ENCODE measurements at places on chromosomes 4 and X.

DNA sequence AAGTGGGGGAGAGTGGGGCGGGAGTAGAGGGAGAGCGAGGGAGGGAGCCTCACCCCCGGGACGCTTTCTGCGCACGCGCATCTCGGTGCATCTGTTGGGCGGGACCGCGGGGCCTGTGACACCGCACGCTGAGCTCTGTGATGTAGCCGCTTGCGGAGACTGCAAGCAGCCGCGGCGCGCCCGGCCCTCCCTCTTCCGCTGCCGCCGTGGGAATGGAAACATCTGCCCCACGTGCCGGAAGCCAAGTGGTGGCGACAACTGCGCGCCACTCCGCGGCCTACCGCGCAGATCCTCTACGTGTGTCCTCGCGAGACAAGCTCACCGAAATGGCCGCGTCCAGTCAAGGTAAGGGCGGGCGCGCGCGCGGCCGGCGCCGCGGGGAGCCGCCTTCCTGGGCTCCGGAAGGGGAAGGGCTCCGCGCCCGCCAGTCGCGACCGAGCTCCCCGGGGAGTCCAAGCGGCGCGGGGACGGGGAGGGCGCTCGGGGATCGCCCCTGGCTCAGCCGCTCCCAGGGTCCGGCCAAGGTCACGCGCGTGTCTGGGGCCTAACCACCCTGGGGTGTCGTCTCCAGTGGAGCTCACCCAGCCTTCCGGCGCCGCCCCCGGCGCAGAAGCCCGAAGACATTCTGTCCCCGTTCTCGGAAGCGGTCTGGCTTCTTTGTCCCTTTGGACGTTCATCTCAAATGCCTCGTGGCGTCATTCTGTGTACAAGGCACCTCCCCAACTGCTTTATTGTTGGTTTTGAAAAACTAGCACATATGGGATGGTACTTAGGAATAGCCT is at the start of gene FUNDC2:
Gene FUNDC2, plus strand, starts transcription at position 118 of the 782 bp plus-strand sequence. Its CDS starts 95 bp downstream, at position 213.
- peak; percentile 90 for DNase-seq

DNA sequence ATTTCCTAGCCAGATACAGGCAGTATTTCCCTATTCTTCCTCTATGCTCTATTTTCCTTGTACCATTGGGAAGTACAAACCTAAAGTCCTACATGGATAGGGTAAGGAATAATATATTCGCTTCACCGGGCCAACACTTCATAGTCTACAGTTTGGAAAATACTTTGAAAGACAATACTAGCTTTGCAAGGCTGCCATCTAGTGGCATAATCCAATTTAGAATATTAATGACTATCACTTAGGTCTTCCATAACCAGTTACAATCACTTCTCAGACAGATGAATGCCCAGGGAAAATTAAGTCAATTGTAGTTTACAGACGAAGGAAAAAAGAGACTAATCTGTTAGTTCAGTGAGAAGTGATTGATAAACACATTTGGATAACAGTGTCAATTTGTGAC is 141.0 kb upstream of the FAM47C start:
- no peak for DNase-seq

GRCh38 chr4:48998440-48998839 is 12.4 kb downstream of the CWH43 start:
- DNase-seq: no peak

DNA sequence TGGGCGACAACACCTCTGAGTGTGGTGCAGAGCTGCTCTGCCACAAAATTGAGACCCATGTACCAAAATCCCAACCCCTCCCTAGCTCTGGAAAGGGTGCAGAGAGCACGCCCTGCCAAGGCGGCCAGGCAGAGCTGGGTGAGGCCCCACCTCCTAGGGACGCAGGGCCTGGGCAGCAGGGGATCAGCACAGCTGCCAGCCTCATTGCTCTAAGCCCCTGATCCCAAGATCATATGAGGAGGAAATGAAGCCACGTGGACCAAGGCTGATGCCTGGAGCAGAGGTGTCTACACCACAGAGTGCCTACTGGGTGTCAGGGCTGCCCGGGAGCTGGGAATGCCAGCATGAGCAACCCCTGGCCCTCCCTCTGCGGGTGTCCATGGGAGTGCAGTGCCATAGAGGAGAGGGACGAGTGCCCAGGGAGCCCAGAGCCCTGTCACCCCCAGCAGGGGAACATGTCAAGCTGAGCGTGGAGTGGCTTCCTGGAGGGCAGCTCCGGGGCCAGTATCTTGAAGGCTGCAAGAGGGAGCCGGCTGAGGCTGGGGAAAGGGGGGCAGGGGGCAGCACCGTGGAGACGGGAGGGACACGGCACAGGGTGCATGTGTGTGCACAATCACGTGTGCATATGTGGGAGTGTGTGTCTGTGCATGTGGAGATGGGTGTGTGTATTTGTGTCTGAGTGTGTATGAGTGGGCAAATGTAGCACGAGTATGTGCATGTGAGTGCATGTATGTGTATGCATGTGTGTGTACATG is 63.9 kb upstream of the PSAPL1 start:
- DNase-seq: no peak

DNA sequence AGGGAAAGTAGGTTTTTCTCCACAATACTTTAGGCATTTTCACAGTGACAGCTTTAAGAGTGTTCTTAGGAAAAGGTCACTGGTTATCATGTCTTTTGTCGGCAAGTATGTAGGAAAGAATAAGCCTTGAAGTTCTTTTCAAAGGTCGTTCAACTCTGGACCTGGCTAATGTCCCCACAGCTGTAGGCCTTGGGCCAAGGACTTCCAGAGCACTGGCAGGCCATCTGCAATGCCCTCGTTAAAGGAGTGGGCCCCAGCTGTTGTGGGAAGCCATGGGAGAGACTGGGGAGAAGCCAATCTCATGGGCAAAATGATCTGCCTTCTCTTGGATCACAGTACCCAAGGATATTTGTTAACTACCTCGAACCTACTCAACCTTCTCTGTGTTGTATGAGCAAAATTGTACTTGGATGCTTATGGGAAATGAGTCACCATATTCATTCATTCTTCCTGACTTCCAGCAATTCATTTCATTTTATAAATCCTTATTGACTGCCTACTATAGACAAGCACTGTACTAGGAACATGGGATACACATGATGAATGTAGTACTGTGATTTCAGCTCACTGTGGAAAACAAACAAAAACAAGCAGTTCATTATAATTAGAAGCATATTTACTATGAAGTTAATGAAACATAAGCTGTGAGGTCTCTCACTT is 141.1 kb upstream of the KIT start:
- DNase-seq: no peak

- DNase-seq: no peak
These were observed 2.6 kb upstream of the TRIML2 start for GRCh38 chr4:188111955-188112354.

GRCh38 chrX:110667706-110668105 is 127.9 kb downstream of the CHRDL1 start:
- no peak for DNase-seq

DNA sequence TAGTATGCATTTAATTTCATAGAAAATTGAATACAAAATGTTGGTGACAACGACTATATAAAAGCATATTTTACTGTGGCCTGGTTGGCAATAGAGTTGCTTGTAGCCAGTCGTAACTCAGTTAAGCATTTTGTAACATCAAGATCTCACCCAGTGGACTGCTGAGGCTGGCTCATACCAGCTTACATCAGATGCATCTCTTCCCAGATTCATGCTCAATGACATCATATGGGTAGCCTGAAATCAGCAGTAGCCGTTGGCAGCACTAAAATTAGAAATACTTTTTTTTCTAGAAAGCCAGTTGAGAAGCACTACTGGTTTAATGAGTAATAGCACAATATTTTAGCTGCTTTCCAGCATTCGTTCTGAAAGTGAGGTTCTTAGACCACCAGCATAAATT is 341.2 kb downstream of the TECRL start:
- no peak for DNase-seq

GRCh38 chr4:143653031-143653430 is 47.4 kb downstream of the FREM3 start:
- DNase-seq: no peak

DNA sequence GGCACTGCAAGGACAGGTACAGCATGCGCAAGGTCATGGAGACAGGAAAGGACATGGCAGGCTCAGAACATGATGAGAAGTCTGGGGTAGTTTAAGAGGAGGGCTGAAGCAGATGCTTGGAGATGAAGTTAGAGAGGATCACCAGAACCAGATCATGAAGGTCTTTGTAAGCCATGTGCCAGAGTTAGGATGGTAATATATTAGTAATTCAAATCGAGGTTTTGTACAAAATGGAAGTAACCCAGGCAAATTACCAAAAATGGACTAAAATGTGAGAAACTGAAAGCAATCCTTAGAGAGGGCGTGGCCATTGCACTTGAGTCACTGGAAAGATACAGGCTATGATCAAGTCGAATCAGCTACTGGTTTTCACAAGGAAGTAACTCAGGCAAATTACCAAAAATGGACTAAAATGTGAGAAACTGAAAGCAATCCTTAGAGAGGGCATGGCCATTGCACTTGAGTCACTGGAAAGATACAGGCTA is 13.5 kb downstream of the RXFP1 start:
- no peak for DNase-seq

GRCh38 chr4:7622371-7622770 is 187.6 kb upstream of the PSAPL1 start:
- DNase-seq: no peak

GRCh38 chr4:20528508-20528907 is 171.8 kb upstream of the PACRGL start:
- no peak for DNase-seq

DNA sequence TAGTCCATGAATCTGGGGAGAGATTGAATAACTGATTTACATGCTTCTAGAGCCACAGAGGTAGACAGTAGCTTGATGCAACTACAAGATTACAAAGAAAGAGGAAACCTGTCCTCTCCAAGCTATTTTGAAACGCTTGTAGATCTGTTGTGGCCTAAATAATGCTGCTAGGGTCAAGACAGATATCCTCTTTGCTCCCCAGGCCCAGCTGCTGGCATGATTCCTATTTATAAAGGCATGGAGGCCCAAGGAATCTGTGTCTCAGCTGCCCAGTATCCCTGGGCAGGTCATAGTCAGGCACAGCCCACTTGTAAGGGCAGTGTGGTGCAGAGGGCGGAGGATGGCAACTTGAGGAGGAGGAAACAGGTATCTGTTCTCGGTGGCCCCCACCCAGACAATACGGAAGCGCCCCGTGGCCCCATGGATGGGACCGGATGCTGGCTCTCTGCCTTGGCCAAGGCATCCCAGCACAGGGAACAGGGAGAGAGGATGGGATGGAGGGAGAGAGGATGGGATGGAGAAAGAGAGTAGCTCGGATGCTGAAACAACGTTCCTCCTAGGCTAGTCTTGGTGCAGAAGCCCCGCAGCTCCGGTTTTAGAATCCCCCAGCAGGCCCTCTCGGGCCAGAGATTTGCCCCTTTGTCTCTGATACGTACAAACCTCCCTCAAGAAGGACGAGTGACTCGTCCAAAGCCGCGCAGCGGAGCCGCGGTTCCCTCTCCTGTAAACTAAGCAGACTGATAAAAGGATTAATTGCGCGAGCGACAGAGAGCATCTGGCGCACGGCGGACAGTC is 767 bp upstream of the SMIM20 start:
- DNase-seq: peak; percentile 15

DNA sequence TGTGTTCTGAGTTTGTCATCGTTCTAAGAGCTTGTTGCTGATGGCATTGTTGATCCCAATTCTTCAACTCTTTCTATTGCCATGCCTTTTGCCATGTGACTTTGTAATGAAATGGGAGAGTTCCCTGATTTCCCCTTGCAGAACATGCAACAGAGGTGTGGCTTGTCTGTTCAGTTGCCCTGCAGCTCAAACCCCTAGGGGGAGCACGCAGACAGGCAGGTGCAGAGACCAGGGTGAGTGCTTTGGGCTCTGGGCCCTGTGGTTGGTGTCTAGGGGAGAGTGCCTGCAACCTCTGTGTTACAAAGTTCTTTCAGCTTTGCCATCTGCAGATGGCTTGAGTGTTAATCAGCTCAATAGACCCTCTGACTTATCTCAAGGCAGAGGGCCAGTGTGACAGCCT is 332.7 kb downstream of the MID1IP1 start:
- no peak for DNase-seq

GRCh38 chrX:152872522-152872921 is 25.3 kb upstream of the ZNF185 start:
- DNase-seq: no peak

DNA sequence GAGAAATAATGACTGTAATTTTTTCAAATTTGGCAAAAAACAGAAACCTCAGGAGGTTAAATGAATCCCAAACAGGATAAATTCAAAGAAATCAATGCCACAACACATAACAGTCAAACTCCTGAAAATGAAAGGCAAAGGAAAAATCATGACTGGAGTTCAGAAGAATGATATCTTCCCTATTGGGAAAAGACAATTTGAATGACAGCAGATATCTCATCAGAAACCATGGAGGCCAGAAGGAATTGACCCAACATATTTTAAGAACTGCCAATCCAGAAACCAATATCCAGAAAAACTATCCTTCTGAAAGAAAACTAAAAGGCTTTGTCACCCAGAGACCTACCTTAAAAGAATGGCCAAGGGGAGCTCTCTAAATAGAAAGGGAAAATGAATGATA is 40.1 kb upstream of the MAMLD1 start:
- no peak for DNase-seq

DNA sequence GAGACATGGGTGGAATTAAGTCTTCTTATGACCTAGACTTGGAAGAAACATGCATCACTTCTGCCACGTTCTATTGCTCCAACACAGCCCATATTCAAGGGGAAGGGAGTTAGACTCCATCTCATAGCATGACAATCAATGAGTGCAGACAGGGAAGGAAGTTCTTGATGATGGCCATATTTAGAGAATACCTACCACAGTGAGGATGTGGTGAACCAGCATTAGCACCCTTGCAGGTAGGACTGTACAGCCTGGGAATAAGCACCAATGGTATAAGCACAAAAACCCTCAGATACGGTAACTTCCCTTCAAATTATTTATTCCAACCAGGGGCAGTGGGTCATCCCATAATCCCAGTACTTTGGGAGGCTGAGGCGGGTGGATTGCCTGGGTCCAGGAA is 29.8 kb downstream of the PAGE2 start:
- DNase-seq: peak; percentile 1

- no peak for DNase-seq
These were observed 12.3 kb downstream of the FHL1 start for GRCh38 chrX:136159611-136160025.

DNA sequence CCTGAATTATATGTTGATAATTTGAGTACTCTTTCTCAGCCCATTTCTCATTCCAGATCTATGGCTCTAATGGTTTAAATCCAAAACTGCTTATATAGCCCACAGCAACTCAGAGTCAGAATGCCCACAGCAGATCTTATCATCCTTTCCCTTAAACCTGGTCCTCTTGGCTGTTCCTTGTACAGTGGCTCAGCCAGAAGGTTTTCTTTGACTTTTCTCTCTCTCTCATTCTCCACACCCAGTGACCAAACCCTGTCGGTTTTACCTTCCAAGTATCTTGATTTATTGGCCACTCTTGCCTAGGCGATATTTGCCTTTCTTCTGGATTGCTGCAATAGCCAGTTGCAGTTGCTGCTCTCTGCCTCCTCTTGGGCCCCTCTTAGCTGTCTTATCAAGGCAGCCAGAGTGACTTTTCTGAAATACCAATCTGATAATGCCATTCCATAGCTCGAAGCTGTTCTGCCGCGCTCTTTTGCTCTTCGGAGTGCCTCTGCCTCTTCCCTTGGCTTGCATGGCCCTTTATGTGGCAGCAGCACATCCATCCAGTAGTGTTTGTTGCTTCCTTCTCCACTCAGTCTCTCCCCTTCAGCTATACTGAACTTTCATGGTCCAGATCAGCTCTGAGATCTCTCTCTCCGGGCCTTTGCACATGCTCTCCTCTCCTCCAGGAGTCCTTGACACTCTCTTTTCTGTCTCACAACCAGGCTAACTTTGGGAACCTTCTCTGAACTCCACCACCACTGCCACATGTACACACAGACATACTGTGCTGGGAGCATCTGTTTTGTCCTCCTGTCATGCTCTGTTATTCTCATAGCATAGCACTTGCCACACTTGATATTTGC is 11.8 kb downstream of the GAB1 start:
- DNase-seq: no peak
